ENCODE measurements at places on chromosomes 13 and 19. TPM values are rescaled to one million over a fixed set of nuclear protein-coding genes. Genes with fewer than 3 reads are reported as not detected.

- no peak within 1 kb of the TSS for H3K4me3 ChIP-seq
- H3K27ac ChIP-seq = no peak within 1 kb of the TSS
- no peaks in the 10 kb centered on the region for H3K4me1 ChIP-seq
- H3K27me3 ChIP-seq = no peaks in the 10 kb centered on the region
- DNase-seq = no peak
These were observed at the start of gene TUBA3C for GRCh38 chr13:19181621-19182485. Gene TUBA3C (minus strand): TSS chr13:19181824. CDS start chr13:19181747, 77 bp downstream.

RPL13A gene
- total RNA-seq = 1,320 TPM

DNA sequence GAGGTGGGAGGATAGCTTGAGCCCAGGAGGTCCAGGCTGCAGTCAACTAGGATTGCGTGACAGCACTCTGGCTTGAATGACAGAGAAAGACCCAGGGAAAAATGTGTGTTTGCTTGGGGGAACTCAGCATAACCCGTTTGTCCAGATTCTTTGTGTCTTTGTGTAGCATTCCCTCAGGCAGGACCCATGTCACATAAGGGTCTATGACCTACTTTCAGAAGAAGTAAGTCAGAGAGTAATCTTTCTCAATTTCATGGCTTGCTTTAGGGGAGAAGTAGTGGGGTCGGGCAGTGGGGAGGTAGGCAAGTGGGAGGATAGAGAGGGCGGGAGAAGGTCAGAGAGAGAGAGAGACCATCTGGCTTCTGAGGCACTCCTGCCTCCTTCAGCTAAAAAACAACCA is 11.9 kb upstream of the PSPC1 start:
- H3K4me1 ChIP-seq = no peaks in the 10 kb centered on the region
- no peak for DNase-seq
- no peak overlapping the region for H3K27ac ChIP-seq
- no peak overlapping the region for H3K4me3 ChIP-seq

GNG7 gene
- 11.4 TPM for total RNA-seq

KL gene
- total RNA-seq = 8.5 TPM

GRCh38 chr13:76016799-76017400 is 380.8 kb downstream of the LMO7 start:
- H3K27ac ChIP-seq = no peak overlapping the region
- DNase-seq = no peak
- H3K36me3 ChIP-seq = no peaks in the 10 kb centered on the region
- H3K4me3 ChIP-seq = no peak overlapping the region
- H3K27me3 ChIP-seq = no peaks in the 10 kb centered on the region
- peaks cover 10% of the 10 kb centered on the region for H3K4me1 ChIP-seq

Measured in spinal cord (tissue), 10 donors.